Fibroblast of skin of right biceps (primary cell): ENCODE measurements at places on chromosomes 12 and 14.

GRCh38 chr12:13661005-13661887 is 320.2 kb downstream of the GRIN2B start:
- DNase-seq: peak; percentile 58

DNA sequence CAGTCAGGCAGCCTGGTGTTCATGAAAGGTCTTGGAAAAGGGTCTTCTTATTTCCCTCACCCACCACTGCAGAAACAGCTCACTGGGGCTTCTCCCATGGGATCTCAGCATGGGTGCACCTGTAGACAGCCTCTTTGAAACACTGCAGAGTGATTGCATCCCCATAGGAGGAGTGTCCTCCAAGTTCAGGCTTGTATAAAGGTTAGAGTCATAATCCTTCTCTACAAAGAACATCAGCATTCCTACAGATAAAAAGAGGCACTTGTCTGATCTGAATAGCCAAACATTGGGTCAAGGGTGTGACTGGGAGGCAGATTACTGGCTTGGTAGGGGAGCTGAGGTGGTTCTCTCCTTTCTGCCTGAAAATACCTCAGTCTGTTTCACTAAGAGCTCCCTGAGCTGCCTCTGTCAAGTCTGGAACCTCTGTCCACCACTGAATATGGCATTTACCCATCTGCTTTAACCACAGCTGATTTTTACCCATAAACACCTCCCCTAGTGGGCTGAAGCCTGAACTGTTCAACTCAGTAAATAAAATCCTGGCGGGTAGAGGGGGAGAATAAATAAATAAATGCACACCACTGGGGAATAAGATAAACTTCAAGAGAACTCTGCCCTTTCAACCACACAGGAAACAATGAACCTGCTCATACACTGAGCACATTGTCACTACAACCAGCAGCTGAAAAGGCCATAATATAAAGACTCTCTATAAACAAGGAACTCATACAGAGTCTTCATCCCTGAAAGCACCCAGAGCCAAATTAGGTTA is 120.7 kb upstream of the SCAF11 start:
- no peak for DNase-seq

- peak; percentile 11 for DNase-seq
These were observed 58.0 kb downstream of the TRAFD1 start for GRCh38 chr12:112183141-112184021.

DNA sequence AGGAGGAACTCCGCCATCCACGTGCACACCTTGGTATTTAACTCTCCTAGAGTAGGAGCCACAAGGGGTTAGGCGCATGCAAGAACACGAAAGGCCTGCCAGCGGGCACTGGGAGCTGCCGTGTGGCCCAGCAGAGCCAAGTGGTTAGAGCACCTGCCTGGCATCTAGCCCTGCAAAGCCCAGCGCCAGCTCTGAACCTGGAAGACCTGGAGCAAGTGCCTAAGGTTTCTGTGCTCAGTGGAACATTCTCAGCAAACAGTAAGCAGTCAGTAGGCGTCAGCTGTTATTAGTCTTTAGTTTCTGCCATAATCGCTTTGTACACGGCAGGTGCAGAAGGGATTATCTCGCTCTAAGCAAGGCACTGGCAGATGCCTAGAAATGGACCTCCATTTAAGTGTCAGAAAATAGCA is 55.4 kb downstream of the SETD3 start:
- DNase-seq: no peak

DNA sequence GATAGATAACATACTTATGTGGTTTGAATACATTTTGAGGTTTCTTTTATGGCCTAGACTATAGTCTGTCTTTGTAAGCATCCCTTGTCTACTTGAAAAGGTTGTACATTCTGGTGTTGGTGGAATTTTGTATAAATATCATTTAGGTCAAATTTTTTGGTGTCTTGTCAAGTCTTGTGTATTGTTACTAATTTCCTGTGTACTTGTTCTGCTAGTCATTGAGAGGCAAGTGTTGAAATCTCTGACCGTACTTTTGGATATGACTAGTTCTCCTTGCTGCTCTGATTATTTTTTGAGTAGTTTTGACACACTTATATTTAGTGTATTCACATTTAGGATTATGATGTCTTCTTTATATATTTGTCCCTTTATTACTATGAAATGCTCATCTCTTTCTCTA is 219.6 kb downstream of the CCDC91 start:
- peak; percentile 38 for DNase-seq

DNA sequence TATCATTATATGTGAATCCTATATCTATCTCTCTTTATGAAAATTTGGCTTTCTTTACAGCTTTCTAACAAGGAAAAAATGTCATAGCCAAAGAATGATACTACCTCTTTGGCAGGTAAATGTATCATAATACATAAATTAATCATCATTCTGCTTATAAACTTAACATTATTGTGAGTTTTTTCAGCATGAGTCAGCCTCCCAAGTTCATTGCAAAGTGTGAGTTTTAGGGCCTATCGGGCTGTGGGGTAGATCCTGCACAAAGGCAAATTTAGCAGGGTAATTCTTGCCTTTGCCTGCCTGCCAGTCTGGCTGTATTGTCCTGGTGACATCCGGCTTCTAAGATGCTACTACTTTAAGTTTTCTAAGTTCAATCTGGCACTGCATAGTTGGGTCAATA is 412.6 kb downstream of the MDGA2 start:
- peak; percentile 24 for DNase-seq

DNA sequence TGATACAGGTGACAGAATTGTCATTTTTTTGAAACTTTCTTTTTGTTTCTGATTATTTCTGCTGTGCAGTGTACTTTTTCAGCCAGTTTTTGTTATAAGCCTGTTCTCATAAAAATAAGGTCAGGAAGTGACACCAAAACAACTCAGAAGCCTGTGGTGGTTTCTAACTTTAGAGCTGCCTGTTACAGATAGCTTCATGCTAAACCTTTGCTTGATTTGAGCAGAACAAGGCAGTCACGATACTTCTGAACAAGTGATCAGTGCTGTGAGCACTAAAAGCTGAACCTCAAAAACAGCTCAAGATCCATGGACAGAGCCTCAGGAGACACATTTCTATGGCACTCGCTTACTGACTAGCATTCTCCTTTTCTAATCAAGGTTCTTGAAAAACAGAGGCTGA is 82.0 kb downstream of the PRKCH start:
- no peak for DNase-seq

DNA sequence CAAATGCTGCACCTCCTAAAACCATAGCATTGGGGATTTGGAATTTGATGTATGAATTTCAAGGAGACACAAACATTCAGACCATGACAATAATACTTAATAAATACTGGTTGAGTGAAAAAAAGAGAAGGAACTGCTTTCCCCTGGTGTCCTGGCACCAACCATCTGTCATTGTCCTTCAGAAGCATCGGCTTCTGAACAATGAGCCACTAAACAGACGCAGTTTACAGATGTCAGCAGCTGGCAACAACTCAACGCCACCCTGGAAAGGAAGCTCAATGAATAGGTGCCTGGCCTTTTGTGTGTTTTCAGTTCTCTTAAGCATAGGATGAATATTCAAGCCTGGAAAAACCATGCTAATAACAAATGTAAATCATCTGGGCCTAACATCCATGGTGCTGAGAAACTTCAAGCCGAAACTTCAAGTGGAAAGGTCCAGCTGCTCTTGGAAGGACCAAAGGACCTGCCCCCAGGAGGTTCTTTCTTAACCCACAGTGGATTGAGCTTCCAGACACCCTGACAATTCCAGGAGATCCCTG is 101.3 kb downstream of the WIF1 start:
- DNase-seq: no peak

DNA sequence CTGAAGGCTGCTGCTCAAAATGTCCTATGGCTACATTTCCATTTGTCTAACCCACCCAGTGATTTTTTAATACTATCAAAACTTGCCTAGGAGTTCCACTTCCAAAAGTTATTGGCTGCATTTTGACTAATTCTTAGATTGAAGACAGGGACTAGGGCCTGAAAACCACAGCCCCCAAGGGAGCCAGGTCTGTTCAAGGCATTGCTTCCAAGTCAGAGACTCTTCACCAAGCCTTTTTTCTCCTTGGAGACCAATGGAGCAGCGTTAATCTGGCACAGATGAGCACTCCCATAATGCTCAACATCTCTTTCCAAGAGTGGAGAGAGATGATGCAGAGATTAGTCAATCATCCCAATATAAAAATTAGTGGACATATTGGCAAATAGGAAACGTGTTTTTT is 112.5 kb upstream of the HIF1A start:
- peak; percentile 83 for DNase-seq

DNA sequence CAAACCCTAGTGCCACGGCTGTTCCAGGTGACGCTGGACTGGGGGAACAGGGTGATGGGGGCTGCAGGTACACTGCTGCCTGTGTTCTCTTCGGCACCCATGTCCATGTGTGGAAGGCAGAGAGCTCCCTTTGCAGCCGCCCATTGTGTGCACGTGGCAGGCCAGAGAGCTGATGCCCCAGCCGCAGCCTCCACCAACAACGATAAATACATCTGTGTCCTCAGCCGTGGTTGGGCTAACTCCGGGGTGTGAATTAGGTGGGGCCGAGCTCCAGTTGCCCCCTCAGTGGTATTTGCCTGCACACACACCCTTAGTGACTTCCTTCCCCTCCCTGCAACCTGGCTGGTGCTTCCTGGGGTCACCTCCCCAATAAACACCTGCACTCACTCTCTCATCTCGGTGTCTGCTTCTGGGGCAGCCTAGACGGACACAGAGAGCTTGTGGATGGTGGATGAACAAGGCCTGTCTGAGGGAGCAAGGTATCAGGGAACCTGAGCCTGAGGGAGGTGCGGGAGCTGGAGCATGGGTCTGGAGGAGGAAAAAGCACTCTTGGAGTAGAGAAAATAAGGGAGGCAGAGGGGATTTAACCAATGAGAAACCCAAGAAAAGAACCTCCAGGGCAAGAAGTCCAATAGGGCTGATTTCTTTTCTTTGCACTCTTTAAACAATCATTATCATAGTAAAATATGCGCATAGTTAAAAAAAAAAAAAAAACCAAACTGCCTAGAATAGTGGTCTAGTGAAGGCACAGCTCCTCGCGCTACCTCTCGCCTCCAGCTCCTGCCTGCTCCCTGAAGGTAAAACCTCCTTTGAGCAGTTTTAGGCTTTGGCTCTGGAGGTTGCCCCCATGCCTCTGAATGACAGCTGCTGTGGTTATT is 112.6 kb downstream of the ZNF664 start:
- DNase-seq: no peak

GRCh38 chr12:108724054-108724889 is 7.0 kb downstream of the CORO1C start:
- DNase-seq: peak; percentile 69

- DNase-seq: no peak
These were observed 630.3 kb downstream of the RPS29 start for GRCh38 chr14:48955857-48956256.
